COLO829 (cell line): ENCODE measurements at places on chromosomes 3 and 15.

- DNase-seq = no peak
Observed at GRCh38 chr3:42501681-42502428, 588 bp upstream of the VIPR1 start.

- DNase-seq = no peak
Observed at GRCh38 chr3:113240841-113241240, 29.5 kb downstream of the BOC start.

GRCh38 chr3:141242377-141243092, 10.9 kb downstream of the PXYLP1 start:
- DNase-seq = no peak

DNA sequence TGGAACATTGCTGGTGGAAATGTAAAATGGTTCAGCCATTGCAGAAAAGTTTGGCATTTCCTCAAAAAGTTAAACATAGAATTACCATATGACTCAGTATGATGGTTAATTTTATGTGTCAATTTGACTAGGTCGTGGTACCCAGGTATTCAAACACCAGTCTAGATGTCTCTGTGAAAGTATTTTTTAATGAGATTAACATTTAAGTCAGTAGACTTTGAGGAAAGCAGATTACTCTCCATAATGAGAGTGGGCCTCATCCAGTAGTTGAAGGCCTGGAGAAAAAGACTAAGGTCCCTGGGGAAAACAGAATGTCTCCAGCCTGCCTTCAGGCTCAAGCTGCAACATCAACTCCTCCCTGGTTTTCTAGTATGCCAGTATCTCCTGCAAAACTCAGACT, 42.3 kb upstream of the TMEM87A start:
- no peak for DNase-seq

DNA sequence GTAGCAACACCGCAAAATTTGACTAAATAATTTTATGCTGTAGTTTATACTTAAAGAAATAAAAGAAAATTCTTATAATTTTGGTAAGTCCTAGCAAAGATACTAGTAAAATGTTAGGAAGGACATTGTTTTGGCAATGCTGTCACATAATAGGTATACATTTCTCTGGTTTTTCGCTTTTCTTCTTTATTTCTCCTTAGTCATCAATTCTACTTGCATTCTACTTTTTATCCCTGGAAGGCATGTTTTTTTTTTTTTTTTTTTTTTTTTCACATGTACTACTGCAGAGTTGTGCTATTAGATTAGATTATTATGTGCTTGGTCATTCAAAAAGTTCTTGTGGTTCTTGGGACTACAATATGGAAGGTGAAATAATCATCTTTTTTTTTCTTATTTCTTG, 1421.2 kb downstream of the SI start:
- no peak for DNase-seq

DNA sequence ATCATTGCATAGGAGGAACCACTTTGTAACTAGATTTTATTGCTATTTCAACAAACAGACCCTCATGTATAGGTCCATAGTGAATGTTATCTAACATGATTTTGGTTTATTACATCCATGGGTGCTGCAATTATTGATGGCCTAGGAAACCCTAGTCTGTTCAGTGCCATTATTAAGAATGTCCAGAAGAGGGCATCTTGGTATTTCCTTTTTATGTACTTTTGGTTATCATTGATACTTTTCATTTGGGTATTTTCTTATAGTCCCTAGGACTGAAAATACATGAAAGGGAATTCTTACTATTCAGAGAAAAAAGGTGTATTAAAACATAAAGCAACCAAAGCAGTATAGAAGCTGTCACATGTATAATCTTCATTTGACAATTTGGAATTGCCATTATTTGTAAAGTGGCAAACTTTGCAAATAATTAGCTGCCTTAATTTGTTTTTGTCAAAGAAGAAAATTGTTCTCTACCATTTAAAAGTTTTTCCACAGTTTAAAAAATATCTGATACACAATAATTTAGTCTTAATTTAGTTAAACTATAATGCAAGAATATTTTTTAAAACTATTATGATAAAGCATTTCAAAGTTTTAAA, 48.7 kb downstream of the CNOT10 start:
- DNase-seq = peak; percentile 39

GRCh38 chr15:77168141-77168540, 97.2 kb upstream of the TSPAN3 start:
- DNase-seq = no peak

GRCh38 chr15:70503798-70504298, 259.5 kb downstream of the UACA start:
- no peak for DNase-seq

DNA sequence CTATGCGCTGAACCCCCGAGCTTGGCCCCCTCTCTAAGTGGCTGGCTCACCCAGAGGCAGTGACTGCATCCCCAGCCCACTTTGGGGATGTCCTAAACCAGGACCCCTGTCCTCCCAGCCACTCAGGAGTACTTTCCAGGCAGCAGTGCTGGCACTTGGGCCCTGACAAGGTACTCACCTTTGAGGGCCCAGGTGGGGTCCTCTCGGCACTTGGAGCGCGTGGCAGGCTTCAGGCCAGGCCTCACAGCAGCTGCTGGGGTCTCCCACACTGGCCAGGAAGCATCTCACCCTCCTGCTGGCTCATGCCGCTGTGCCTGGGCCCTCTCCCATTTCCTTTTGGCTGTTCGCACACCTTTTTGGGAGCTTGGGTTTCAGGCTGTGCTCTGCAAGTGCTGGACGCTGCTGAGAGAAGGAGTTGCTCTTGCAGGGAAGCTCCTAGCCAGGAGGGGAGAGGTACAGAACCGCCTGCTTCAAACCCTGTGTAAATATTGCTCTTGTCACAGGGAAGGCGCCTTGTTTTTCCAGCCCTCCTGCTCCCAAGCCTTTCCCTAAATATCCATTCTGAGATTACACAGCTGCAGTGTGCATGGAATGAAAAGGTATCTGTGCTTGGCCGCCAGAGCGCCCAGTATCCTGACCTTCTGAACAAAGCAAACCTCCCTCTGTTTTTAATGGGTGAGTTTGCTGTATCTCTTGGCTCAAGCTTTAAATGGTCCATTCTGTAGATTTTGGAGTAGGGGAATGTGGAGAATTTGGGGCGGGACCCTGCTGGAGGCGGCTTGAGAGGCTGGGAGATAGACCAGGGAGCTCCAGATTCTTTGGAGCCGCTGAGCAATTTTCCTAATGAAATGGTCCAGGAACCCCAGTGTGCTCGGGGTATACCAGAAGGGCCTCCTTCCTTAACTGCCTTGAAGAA, 45.6 kb downstream of the DNASE1L3 start:
- no peak for DNase-seq

GRCh38 chr3:36362973-36363372, 17.3 kb upstream of the STAC start:
- DNase-seq = peak; percentile 13

- DNase-seq = no peak
Observed at GRCh38 chr3:127997961-127998360, 54.3 kb upstream of the SEC61A1 start.

- no peak for DNase-seq
Observed at GRCh38 chr15:40471105-40471807, 472 bp downstream of the CHST14 start.

DNA sequence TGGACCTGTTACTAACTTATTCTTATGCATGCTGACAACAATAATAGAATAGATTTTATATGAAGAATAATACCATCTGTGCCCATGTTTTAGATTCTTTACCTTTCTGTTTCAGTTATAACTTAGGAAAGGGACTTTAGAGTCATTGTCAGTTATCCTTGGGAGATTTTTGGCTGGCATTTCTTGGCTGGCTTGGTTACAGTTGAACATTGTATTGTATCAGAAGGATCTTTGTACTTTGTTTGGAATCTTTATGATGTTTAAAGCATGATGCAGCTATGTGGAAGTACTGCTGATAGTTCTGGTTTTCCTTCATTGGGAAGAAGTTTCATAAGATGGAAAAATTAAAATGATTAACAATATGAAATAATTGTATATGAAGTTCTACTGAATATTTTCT, 19.9 kb downstream of the ABHD5 start:
- DNase-seq = no peak

DNA sequence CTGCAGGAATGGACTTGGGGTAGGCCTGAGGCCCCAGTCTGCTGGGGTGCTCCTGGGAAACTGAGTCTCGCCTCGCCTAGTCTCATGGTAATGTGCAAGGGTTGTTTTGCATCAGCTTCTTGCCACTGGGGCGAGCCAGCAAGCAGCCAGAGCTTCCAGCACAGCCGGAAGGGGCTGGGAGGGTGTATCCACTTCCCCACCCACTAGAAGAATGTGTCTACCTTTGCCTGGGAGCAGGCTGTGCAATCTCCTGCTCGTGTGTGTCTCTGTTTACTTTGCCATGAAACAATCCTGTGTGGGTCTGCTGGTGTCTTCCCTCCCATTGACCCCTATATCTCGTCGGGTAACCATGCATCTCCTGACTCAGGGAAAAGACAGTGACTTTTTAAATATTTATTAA, 21.8 kb upstream of the ERICH6 start:
- DNase-seq = no peak

- no peak for DNase-seq
Observed at GRCh38 chr15:89178307-89178977, 42.9 kb downstream of the RLBP1 start.
